ENCODE measurements at places on chromosomes 5 and 9.

DNA sequence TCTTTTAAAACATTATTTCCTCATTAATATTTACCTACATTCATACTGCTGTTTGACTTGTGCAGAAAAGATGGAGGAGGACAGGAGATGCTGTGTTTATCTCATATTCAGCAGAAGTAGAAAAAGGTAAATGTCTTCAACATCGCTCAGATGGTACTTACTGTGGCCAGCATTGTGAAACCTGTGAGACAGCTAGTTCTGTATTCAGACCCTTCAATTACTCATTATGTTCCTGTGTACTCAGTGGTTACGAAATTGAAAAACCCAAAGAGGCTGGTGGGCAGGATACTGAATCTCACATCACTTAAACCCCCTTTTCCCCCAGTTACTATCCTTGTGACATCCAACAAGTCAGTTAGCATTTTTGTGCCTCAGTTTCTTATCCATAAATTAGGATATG is 216.0 kb downstream of the KDM4C start:
- no peak for DNase-seq

DNA sequence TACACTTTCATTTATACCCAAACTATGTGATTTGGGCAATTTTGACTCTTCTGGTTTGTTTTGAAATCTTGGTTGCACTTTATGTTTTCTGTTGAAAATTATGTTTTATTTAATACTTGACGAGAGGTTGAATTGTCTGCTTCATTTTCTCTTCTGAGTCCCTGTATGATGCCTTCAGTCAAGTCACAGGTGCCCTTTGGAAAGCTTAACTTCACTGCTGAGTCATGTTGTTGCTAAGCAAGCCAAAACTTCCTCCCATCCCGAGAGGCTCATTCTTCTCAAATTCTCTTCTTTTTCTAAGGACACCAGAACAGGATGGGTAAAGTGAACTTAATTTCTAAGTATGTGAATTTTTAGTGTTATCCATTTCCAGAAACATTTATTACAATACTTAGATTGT is 455.3 kb upstream of the PTGER4 start:
- no peak for DNase-seq

- no peak for DNase-seq
Measured at GRCh38 chr5:160312134-160312959, at the start of gene CCNJL. TSS of gene CCNJL (minus strand) at chr5:160312564. CDS start at chr5:160311923, 641 bp downstream.

- no peak for DNase-seq
Measured at GRCh38 chr5:15844253-15844652, 335.3 kb downstream of the MARCHF11 start.

DNA sequence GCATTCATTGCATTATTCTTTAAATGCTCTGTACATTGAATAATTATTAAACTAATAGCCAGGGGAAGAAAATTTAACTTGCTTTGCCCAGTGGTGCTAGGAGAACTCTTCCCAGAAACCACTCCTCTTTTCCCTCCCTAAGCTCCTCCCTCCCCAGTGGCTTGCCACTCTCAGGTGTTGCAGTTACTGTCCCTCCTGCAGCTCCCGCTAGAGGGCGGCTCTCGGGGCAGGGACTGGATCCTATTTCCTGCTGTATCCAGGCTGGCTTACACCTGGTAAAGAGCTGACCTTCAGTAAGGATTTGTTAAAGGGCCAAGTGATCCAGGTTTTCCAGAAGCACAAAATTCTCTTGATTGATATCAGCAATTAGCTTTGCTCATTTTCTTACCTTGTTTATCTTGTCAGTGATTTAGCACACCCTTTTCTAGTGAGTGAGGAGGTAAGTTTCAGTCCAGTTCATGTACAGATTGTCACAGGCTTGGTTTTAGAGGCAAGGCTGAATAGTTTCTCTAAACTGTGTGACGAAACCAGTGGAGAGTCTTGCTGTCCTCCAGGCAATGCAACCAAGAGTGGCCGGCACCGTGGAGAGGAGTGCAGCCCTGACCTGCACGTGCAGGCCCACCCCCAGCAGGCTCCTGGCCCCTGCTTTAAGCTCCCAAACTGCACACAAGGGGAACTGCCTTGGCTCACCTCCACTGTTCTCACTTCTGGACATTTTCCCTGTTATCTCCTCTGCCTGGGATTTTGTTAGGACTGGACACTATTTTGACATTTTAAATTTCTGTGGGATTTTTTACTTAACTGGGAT is 423.8 kb downstream of the SPOCK1 start:
- DNase-seq, result no peak

DNA sequence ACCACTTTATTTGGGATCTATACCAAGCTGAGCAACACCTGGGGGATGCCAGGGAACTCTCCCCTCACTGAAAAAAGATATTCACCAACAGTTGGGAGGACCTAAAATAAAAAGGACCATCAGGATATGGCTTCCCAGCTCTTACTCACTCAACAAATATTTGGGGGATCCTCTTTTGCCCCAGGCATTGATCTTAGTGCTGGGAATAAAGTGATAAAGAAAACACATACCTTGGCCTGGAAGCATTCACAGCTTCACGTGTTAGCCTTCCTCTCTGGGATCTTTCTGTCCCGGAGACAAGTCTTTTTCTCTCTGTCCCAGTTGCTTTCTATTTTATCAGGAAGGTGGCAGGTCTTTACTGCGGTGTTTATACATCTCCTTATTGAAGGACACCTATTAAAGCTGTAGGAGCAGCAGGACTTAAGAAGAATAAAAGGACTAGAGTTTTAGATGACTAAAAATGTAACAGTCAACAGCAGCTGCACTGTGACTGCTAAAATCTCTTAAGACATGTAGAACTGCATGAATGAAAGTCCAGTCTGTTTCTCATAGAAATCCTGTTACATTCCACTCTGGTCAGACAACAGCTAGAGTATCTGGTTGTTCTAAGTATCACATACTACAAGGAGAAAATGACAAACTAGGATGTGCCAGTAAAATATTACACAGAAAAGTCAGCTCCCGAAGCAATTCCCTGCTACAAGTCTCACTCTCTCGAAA is 90.0 kb upstream of the ITGA2 start:
- DNase-seq, result no peak

DNA sequence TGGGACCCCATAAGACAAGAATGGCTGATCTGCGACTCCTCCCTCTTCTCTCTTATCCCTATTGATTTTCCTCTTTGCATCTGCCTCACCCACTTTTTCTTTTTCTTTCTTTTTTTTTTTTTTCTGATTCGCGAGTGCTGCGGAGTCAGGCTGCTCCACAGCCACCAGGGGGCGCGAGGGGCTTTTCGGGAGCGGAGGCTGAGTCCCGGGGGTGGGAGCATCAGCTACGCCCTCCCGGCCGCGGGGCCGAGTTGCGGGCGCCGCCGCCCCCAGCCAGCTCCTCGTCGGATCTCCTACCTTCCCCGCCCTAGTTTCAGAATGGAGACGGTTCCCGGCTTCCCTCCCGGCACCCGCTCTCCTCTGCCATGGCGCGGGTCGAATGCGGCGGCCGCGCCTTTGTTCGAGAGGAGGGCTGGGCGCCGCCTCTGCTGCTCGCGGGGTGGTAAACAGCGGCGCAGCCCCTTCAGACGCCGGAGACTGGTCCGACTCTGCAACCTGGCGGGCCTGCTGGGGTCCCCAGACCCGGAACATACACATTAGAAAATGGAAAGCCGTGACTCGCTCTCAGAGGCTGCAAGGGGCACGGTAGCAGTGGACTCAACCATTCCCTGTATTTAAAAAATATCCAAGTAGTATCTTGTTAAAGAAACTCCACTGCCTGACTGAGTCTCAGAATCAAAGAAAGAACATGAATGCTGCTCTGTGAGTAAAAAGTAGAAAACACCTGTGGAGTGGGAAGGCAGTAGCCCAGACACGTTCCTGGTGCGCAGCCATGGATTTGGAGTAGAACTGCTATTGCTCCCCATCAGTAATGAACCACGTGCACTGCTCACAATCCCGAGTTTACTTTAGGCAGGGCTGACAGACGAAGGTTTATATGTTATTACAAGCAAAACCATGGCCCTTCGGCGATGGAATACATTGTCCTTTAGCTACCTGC is 55.7 kb downstream of the DPYSL3 start:
- peak; percentile 65 for DNase-seq

DNA sequence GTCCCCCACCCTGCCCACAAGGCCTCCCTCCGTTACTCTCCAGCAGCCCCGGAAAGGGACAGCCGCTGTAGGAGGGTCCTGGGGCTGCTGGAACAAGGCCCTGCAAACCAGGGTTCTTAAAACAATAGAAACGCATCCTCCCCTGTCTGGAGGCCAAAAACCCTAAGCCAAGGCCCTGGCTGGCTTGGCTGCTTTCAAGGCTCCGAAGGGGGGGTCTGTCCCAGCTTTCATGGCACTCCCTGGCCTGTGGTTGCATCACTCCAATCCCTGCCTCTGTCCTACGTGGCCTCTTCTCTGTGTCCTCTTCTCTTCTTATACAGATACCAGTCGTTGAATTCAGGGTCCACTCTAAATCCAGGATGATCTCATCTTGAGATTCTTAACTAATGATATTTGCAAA is 7.4 kb upstream of the UBAC1 start:
- no peak for DNase-seq

DNA sequence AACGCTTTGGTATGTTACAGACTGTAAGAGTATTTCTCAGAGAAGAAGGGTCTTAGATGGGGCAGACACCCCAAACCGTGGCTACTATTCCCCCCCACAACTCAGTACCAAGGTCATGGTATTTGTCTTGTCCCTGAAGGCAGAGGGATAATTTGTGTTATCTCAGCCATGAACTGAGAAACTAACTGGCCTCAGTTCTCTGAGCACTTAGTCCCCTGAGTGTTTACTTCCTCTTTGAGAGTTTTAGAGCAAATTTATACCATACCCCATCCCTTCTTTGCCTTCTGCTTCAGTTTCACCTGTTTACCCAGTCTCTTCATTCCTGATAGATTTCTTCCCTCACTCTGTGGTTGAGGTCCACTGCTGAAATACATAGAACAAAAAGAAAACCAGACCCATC is 183.9 kb downstream of the LRRC70 start:
- DNase-seq, result no peak

DNA sequence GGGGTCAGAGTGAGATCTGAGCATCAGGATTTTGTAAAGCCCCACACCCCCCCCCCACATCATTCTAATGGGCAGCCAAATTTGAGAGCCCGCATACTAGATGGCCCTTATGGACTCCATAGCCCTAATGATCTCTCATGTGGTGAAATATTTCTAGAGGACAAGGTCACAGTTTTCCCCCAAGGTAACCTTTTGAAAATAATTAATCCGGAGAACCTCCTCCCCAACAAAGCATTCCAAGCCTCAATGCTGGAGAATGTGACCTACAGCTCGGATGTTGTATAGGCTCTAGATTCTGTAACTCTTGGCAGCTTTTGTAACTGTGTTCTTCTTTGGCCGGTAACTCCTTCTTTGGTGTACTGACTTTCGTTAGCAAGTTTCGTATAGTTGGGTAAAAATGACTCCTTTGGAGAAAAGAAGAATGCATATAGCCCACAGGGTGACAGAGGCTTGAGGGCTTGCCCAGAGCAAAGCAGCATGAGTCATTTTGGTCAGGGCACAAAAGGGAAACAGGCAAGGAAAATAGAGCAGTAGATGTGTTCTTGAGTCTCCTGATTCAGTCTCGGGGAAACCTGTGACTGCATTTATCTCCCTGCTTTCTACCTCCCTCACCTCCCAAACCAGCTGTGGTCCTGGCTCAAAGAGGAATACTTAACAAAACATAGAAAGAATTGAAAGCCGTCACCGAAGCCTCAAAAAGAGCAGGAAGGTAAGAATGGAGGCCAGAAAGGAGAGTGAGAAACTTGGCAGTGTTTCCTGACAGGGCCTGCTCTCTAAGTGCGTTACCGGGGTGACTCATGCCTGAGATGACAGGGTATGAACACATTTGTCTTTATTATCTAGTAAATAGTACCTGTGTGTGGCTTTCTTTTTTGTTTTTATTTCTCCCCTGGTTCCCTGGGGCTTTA is 6.6 kb upstream of the XPA start:
- peak; percentile 8 for DNase-seq

GRCh38 chr9:70205366-70206020 is 53.3 kb upstream of the SMC5 start:
- DNase-seq, result no peak

DNA sequence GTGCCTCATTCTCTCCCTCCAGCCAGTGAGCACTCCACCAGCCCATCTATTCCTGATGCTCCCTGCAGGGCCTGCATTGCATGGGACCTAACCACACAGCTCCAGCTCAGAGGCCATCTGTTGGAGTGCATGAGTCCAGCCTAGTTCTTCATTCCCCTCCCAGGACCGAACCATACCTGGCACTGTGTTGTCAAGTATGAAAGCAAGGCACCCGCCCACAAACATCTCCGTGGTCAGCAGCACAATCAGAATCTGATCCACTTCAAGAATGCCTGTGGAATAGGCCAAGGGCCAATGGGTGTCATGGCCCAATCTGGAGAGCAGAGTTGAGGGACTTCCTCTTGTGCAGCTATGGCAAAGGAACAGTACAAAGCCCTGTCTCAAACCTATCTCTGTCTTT is 5.9 kb downstream of the SLC23A1 start:
- no peak for DNase-seq

DNA sequence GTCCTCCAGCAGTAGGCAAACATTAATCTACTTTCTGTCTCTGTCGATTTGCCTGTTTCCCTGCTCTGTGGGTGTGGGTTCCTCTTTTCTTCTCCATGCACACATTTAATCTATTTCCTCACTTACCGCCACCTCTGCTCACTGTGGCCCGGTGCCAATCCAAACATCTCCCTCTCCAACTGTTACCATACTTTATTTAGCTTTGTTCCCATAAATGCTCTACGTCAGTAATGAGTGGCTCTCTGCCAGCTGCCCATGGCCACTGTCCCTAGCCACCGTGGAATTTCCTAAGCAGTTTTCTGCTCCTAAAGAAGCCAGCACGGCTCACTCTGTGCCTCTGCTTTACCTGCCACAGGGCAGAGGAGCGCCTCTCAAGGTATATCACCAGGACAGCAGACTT is 19.5 kb upstream of the GOLPH3 start:
- no peak for DNase-seq

DNA sequence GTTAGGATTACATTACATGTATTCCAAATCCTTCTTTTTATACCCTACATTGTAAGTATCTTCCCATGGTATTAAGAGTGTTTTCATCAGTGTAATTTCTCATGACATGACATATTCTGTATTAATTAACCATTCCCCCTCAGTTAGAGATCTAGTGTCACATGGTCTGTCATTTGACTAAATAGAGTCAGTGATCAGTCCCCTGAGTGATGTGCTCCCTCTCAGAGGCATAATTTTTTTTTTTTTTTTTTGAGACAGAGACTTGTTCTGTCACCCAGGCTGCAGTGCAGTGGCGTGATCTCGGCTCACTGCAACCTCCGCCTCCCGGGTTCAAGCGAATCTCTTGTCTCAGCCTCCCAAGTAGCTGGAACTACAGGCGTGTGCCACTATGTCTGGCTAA is 218.6 kb downstream of the TTLL11 start:
- no peak for DNase-seq
